Fibroblast of skin of left quadriceps (primary cell): ENCODE measurements at places on chromosomes 6 and 20.
A peak's percentile ranks its signal among the peaks of the same experiment; 100 is the strongest.

GRCh38 chr6:13429406-13429753 is 58.0 kb downstream of the GFOD1 start:
- no peak for DNase-seq

DNA sequence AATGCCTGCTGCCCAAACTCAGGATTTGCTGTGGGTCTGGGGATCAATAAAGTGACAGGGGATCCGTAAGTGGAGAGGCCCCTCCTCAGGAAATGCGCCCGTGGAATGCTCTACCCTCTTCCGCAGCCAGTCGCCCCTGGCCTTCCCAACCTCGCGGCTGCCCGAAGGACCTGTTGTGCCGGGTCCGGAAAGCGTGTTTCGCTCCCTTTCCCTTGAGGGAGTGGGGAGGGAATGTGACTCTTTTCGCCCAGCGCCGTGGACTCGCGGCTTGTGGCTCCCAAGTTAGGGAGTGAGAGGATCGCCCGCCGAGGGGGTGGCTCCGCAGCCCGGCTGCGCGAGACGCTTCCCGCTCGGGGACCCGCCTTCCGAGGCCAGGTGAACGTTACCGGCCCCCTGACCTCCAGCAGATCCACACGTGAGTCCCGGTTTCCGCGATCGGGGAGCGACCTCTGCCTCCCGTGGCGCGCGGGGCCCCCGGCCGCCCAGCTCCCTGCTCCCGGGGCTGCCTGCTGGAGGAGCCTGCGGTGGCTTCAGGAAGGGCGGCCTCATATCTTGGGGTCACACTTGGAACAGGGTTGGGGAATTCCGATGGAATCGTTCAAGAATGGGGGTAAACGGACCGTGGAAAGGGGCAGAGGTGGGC is 666 bp downstream of the TPD52L1 start:
- no peak for DNase-seq

GRCh38 chr6:55679503-55679902 is 100.5 kb upstream of the HMGCLL1 start:
- no peak for DNase-seq

GRCh38 chr6:162343198-162343935 is 384.2 kb downstream of the PRKN start:
- no peak for DNase-seq

- no peak for DNase-seq
Observed at GRCh38 chr20:8121666-8122065, 10.4 kb upstream of the PLCB1 start.

GRCh38 chr6:109048176-109048575 is 46.5 kb downstream of the SESN1 start:
- DNase-seq = no peak

GRCh38 chr6:33390767-33391277 is 801 bp upstream of the KIFC1 start:
- DNase-seq = no peak

GRCh38 chr6:23503173-23503572 is 622.8 kb upstream of the NRSN1 start:
- no peak for DNase-seq

DNA sequence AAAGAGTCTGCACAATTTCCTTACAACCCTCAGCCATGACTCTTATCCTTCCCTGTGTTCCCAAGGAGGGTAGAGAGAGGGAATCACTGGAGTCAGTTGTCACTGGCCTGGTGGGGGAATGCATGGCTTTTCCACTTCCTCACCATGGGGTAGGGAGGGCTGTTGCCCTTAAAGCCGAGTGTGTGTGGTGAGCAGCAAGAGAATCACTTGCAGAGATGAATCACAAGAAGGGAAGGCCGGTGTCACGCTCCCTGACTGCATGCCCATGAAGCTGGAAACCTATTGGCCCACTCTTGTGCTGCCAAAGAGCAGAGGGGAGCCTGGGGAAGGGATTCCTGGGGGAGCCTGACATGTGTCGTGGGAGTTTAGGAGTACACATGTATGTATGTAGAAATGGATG is 18.1 kb upstream of the BMP6 start:
- DNase-seq = no peak

- DNase-seq = no peak
Observed at GRCh38 chr20:36483919-36484808, 57.2 kb upstream of the MYL9 start.

DNA sequence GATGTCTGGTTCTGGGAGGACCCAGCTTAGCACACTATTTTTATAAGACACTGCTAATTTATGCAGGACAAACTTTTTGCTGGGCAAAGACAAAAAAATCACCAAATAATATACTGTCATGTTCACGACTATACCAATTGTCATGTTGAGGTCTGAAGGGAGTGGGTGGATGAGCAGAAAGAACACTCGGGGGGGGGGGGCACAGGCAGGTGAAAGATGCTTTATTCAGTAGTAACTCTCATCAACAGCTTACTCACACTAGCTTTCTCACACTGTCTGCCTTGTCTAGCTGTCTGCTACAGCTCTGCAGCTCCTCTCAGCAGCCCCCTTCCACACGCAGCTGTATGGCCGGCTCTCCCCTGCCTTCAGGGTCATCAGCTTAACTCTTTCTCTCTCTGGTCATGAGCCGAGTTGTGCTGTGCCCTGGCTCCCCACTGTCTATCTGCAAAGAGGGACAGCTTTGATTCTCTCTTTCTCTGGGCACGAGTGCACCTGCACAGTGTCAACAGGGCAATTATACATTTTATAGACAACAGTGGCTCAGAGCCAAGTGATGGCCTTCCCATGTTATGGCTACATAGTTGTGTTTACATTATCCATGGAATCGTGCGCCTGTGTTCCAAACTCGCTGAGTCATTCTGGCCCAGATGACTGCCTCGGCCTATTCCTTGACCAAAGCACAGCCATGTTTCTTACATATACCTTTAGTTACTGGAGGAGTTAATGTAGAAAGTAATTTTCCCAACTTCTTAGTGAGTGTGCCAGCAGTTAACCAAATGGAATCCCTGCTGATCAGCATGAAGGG is 187.7 kb upstream of the PRSS16 start:
- DNase-seq = no peak

GRCh38 chr6:96659084-96659845 is 96.3 kb downstream of the FHL5 start:
- no peak for DNase-seq

DNA sequence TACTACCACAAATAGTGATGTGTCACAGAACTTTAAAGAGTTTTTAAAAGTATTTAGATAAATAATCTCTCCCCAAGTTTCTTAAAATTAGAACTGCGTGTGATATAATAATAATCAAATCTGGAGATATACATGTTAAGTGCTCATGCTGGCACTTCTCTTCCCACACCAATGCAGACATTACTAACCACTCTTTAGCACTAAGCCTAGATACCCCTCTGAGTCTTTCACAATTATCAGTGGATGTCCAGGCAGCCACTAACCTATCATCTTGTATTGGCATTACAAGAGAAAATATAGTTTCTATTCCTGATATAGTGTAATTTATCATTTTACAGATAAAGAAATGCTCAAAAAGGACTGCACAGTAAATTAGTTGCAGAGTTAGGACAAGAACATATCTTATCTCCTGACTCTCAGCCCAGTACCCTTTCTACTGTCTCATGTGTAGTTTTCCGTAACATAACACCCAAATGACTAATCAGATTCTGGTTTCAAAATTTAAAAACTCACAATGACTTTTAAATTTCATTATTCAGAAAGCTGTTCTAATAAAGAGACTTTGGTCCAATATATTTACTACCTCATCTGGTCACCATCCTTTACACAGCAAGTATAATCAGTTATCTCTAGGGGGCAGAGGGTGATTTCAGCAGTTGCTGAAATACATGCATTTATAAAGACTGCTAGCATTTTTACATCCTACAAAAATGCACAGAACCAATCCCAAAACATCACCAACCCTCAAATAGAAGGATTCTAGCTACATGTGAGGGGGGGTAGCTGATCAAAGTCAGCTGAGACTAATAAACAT is 215.5 kb upstream of the MCHR2 start:
- peak; percentile 37 for DNase-seq

- no peak for DNase-seq
Observed at GRCh38 chr6:167537816-167538215, 212.9 kb downstream of the TTLL2 start.

GRCh38 chr6:137878029-137878428 is 11.0 kb downstream of the TNFAIP3 start:
- DNase-seq = no peak

GRCh38 chr6:36596356-36596755 is 2.2 kb downstream of the SRSF3 start:
- DNase-seq = no peak

DNA sequence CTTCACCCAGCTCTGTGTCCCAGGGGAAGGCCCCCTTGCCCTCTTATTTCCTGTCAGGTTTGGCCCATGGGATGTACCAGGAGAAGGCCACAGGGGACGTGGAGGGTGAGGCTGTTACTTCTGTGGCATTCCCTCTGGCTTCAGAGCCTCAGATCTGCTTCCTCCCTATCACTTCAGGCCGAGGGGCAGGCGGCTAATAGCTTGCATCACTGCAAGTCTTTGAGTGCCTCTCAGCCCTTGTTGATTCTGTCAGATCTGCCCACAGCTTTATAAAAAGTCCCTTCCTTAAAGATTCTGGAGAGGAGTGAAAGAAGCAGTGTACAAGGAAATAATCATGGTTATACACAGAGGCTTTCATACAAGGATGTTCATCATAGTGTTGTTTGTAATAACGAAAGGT is 86.9 kb downstream of the LRFN2 start:
- DNase-seq = no peak

DNA sequence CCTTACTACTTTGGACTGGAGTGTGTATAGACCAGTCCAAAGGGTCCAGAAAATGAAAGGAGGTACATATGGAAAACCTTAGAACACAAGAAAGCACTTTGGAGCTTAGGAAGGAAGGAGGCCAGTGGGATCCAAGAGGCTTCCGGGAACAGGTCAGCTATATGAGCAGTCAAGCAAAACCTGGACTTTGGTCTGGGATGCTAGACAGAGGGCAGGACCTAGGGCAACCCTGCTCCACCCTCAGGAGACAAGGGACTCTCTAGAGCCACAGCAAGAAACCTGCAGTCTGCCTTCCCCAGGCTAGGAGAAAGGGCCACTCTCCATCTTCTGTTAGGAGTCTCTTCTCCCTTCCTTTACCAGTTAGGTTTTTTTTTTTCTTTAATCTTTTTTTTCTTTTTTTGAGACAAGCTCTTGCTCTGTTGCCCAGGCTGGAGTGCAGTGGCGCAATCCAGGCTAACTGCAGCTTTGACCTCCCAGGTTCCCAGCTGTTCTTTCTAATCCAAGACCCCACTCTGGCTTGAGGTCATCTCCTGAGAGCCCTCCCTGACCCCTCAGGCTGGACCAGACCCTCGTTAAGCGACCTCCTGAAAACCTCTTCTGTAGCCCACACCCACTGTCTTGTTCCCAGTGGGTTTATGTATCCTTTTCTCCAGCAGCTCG is 4.6 kb downstream of the KCNK5 start:
- DNase-seq = no peak

- DNase-seq = no peak
Observed at GRCh38 chr20:55684578-55684977, 320.7 kb downstream of the CBLN4 start.

DNA sequence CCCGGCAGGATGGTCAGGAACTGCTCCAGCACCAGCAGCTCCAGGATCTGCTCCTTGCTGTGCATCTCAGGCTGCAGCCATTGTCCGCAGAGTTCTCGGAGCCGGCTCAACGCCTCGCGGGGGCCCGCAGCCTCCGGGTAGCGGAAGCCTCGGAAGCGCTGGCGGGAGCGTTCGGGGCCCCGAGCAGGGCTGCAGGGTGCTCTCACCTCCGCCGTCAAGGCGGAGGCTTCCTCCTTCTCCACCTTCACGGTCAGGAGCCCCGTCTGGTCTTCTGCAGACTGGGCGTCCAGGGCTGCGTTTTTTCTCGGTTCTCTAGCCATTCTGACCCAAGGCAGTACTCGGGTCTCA is 434 bp downstream of the ZKSCAN4 start:
- no peak for DNase-seq

DNA sequence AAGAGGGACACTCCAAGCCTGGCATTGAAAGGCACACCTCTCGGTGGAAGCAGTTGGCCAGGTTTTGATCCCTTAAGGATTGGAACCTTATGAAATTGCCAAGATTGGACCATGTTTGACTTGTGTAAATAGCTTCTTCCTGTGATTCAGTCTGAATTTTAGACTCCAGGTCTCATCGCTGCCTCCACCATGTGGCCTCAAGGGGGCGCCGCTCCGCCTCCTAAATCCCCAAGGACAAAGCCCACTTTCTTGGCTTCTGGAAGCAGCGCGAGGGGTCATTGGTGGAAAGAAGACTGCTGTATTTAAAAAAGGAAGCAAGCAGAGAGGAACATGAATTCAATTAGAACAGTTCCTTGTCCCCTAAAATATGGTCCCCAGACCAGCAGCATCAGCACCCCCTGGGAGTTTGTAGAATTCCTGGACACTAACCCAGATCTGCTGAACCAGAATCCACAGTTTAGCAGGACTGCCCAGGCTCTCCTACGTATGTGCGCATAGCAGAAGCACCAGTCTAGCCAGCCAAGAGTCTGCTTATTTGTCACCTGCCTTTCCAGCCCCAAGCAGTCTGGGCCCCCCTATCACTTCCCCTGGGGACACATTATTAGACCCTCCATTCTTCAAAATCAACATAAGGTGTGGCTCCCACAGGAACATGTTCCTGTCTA is 108.5 kb downstream of the LY86 start:
- DNase-seq = no peak

DNA sequence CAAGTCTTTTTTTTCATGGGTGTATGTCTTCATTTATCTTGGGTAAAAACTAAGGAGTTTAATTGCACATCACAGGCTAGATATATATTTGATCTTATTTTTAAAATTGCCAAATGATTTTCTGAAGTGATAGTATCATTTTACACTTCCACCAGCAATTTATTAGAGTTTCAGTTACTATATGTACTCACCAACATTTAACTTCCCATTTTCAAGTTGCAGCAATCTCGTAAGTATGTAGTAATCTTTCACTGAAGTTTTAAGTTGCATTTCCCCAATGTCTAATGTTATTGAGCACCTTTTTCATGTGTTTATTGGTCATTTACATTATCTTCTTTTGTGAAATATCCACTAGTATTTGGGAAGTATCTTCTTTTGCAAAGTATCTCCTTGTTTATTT is 277.4 kb upstream of the CNR1 start:
- DNase-seq = no peak

DNA sequence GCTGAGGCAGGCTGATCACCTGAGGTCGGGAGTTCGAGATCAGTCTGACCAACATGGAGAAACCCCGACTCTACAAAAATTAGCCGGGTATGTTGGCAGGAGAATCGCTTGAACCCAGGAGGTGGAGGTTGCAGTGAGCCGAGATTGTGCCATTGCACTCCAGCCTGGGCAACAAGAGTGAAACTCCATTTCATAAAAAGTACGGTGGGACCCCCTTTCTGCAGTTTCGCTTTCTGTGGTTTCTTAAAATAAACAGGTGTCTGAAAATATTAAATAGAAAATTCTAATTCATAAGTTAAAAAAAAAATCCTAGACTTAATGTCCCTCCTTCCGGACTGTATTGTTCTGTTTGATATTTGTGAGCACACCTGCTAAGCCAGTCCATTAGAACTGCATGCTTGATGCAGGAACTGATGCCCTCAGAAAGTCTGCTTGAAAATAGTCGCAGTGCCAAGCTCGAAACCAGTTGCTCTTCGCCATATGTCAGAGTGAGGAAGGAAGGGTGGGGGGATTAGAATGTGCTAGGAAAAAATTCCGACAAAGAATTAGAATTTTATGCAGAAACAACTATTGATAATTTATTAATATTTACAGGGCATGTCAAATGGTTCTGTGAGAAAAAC is 85.9 kb downstream of the JARID2 start:
- no peak for DNase-seq
